ENCODE measurements at places on chromosomes 3 and 15.

GRCh38 chr15:87736891-87737389 is 519.6 kb downstream of the NTRK3 start:
- no peak for DNase-seq

- no peak for DNase-seq
Measured at GRCh38 chr15:80991421-80991820, 1.8 kb upstream of the MESD start.

GRCh38 chr3:115087512-115087911 is 59.6 kb downstream of the ZBTB20 start:
- no peak for DNase-seq

DNA sequence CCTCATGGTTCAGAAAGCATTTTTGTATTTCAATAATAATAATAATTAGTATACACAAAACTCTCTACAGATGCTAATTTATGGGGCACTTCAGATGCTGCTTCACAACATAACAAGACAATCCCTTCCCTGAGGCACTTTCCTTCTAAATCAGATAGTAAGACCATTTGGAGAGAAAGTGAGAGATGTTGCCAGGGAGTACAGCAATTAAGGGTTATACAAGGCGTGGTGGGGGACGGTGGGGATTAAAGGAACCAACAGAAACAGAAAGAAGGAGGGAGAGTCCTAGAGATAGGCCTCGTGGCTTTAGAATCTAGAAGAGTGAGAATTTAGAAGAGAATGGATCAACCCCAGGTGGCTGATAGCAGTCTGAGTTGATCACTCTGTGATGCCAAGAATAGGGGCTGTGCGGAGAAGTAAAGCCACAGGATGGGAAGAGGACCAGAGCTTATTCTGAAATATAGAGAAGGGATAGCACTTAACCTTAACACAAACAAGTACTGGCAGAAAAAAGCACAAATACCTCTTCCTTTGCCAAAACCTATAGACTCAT is 76.9 kb downstream of the ETFA start:
- DNase-seq = no peak

DNA sequence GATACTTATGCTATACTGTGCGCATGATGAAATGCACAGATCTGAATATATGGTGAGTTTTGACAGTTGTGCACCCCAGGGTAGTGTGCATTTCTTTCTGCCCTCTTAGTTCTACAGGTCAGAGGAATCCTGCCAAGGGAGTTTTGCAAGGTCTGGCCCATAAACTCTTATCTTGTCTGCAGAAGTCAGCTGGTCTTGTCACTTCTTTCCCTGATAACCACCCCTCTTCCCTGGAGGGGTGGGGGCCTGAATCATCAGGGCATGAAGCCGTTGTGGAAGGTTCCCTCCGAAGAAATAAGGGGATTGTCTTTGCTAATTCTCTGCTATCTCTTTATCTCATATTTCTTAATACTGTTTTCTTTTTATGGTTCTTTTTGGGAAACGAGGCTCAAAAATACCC is 30.4 kb downstream of the TRIM71 start:
- DNase-seq = no peak

DNA sequence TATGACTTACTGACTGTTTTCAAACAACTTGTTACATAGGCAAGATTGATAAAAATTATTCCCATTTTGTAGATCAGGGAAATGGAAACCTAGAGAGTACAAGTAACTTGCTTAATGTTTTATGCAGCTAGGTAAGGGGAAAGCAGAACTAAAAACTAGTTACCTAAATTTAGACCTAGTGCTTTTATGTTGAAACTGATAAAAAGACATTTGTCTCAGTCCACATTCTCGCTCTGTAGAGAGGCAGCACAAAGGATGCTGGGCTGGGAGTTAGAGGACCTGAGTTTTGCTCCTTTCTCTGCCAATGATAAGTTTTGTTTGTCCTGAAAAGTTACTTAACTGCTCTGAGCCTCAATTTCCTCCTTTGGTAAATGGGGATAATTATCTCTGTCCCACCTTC is 17.4 kb downstream of the TIMP4 start:
- no peak for DNase-seq

DNA sequence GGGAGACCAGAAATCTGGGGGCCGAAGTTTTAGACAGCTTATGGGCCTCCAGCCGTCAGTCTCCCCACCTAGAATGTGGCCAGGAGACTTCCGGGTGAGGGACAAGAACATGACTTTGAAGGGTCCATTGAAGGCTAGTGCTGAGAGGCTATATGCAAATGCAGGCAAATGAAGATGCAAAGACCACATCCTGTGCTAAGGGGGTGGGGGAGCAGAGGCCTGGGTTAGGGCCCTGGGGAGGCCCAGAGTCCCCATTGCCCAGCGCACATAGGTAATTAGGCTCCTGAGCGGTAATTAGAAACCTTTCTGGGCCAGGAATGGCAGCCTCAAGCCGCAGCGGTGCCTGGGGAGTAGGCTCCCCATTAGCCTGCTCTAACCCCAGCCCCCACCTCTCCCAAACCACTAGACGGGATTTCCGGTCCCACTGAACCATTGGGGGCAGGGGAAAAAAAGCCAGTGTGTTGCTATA is 6.8 kb downstream of the CSK start:
- DNase-seq = no peak

DNA sequence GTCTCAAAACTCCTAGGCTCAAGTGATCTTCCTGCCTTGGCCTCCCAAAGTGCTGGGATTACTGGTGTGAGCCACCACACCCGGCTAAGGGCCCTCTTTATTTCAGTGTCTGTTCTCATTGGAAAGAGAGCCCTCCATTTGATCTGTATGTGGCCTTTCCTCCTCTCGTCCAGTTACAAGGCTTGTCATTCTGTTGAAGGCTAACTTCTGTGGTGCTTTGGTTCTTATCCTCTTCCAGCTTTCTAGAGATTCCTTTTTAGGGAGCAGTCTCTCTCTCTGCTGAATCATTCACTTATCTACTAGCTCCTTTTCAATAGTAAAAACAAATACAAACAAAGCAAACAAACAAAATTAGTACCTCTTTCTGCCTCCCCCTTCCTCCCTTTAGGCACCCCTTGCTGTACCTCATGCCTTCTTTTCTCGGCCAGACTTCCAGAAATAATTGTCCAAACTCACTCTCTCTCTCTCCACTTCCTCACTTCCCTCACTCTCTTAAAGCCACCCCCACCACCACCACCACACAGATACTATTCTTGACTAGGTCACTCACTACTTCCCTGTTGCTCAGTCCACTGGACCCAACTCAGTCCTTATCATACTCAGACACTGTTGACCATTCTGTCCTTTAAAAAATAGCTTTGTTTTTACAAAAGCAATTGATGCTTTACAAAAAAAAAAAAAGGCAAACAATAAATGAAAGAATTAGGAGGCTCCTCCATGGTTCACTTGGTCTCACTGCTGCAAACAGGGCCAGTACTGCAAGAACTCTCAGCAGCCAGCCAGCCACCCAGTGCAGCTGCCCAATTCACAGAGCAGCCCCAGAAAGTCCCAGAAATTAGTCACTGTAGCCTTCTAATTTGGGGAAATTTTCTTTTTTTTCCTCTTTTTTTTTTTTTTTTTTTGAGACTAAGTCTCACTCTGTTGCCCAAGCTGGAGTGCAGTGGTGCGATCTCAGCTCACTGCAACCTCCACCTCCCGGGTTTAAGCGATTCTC is 31.7 kb upstream of the RAB11A start:
- no peak for DNase-seq

DNA sequence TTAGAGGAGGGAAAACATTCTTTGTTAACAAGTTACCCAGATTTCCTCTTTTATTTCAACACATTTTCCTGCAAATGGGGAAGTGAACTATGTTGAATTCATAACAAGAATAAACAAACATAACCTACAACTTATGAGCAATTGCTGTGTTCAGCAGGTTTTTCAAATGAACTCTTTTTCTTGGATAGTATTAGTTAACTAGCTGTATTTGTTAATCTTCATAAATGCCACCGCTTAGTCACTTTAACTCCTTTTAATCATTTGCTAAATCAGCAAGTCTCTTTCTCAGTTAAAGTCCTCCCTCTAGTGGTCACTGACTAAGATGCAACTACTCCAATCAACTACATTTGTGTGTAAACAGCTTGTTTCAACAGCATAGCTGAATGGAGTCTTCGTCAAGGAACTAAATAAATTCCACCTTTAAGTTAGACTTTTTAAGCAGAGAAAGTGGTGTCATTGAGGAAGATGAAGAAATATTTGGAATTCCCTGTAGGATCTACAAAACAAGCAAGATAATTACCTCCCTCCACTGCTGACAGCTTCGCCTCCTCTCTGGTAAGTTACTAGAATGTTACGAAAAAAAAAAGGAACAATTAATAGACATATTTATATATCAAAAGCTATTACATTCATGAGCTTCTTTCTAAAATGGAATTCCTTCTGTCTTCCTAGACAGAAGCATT is 1122.0 kb downstream of the ROBO1 start:
- no peak for DNase-seq

GRCh38 chr15:64783796-64784195 is 8.4 kb upstream of the RBPMS2 start:
- DNase-seq = no peak

DNA sequence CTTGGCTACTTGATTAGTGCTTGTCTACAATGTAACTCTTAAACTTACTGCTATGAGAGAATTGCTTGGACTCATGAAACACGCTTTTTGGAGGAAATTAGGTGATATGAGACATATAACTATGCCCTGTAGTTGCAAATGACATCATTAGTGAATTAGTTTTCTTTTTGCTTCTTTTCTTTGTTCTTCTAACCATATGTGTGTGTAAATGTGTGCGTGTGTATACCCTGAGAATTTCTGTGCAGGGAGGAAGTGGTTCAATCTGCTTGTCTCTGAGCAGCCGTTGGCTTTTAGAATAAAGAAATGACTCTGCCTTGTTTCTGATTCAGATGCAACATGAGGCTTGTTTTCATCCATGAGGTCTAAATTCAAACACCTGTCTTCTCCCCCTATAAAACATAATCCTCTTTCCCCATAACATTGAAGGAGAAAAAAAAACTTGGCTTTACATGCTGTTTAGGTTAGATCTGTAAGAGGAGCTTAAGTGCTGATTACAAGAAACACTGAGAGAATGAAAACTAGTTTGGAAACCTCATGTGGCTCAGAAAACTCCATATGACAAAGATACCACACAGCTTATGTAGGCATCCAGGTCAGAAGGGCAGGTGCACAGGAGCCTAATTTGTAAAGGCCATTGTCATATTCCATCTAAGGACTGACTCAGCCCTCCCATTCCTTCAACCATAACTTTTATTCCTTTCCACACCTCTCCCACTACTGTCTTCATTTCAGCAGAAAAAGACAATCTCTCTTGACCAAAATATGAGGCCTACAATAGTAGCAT is 30.5 kb upstream of the BLM start:
- no peak for DNase-seq

DNA sequence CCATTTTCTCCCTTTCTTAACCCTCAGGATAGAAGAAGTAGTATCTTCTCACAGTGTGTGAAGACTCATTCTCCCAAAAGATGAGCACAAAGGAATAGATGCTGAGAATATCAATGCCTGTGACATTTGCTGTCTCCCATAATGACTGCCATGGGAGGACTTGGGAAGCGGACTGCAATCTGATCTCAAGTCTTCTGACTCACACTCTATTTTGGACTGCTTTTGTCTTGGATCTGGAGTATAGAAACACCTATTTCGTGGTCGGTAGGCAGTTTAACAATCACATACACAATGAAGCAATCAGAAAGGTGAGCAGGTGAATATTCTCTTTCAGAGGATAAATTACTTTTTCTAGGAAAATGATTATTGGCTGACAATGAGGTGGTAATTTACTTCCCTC is 852.0 kb downstream of the FHIT start:
- DNase-seq = no peak

- no peak for DNase-seq
Measured at GRCh38 chr3:74532446-74532845, 82.0 kb downstream of the CNTN3 start.

DNA sequence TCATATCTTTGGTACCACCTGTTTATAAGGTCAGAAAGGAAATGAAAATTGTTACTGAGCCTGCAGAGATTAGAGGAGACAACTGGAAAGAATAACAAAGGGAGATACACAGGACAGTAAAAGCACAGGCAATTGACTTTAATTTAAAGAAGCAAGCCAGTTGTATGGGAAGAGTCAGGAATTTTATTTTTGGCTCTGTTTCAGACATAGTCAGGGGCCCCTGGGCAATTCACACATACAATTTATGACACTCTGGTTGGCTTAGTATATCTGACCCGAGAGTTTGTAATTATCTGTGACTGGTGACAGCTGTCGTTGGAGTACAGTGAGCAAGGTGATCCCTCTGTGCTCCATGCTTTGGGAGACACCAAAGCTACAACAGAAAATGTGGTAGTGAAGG is 591.9 kb upstream of the NECTIN3 start:
- no peak for DNase-seq

DNA sequence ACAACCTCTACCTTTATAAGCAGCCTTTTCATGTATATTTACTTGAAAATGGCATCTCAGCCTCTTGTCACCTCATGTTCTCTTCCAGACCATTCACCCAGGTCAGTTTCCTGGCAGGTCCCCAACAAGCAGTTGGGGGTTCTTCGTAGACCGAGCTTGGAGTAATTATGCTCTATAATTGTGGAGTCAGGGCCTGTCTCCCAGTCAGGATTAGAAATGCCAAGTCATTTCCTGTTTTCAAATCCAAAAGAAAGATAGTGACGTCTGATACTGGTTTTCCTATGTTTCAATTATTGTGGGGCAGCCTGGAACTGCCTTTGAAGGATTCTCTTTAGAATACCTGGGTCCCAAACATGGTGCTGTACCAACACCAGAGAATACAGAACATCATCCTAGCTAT is 430.6 kb downstream of the MECOM start:
- no peak for DNase-seq

GRCh38 chr3:172370419-172370818 is 77.8 kb downstream of the GHSR start:
- no peak for DNase-seq

DNA sequence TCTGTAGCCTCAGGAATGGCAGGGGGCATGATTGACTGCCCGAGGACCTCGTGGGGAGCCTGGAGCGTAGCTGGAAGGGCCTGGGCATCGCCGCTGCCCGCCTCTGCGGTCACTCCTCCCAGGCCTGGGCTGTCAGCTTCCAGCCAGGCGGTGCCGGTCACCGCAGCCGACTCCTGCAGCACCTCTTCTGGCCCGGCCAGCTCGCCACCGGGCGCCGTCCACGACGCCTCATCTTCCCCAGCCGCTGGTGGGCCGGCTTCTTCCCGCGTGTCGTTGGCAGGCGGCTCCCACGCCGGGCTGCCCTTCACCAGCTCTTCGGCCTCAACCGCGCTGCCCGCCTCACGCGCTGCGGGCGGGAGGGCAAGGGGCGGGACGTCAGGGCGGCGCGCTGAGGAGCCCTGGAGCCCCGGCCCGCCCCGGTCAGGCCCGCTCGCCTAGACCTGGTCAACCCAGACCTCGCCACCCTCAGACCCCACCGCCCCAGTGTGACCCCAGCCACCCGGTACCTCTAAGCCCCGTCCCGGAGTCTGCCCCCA is 1.0 kb downstream of the CSPG5 start:
- peak; percentile 82 for DNase-seq

DNA sequence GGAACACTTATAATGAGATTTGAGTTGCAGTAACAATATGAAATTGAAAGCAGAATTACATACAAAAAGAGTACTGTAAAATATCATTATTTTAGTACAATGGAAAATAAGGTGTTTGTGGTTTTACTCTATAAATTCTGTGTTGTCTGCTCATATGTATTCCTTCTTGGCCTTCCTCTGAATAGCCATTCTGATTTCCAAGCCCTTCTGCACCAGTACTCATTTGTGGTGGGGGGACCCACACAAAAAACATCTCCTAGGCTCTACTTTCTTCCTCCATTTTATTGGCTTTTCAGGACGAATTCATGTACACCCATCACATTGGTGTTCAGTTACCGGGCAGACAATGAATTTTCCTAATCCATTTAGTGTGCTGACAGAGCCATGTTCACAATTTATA is 338.2 kb downstream of the ERC2 start:
- DNase-seq = no peak
